Activated T-helper 17 cell treated with anti-CD3 and anti-CD28 coated beads, Interleukin-2, amount 50 U/mL, for 72 hours (primary cell): ENCODE measurements at places on chromosomes 7 and 10. TPM values are rescaled to one million over a fixed set of nuclear protein-coding genes. Genes with fewer than 3 reads are reported as not detected.

- H3K4me1 ChIP-seq: peaks cover 24% of the 10 kb centered on the region
- H3K4me3 ChIP-seq: peak overlapping the region; percentile 68
- no peaks in the 10 kb centered on the region for H3K27me3 ChIP-seq
These were observed 7.3 kb downstream of the C7orf57 start for GRCh38 chr7:48042636-48043035.

DNA sequence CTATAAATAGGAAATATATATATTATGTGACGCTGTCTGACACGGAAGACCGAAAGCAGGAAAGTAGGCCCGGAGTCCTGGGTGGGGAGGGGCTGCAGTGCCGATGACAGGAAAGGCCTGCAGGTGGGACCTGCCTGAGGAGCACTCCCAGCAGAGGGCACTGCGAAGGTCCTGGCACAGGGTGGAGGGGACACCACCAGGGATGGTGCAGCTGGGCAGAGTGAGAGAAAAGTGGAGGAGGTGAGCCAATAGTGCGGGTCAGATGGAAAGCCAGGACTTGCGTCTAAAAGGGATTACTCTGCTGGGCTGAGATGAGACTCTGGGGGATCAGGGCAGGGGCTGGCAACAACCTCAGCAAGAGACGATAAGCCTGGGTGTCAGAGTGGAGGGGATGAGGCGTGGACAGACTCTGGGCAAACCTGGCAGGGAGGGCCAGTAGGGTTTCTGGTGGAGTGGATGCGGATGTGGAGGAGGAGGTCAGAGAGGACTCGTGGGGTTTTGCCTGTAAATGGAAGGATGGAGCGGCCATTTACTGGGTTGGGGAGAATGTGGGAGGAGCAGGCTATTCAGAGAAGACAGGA, 118.2 kb upstream of the ZNF746 start:
- no peaks in the 10 kb centered on the region for H3K27me3 ChIP-seq
- no peak for ATAC-seq
- peak overlapping the region; percentile 39 for H3K27ac ChIP-seq
- H3K4me1 ChIP-seq: peaks cover 13% of the 10 kb centered on the region
- H3K36me3 ChIP-seq: peaks cover 100% of the 10 kb centered on the region
- H3K4me3 ChIP-seq: no peak overlapping the region

GRCh38 chr10:43284341-43284910, 17.6 kb upstream of the RASGEF1A start:
- no peaks in the 10 kb centered on the region for H3K36me3 ChIP-seq
- H3K4me3 ChIP-seq: no peak overlapping the region
- H3K27me3 ChIP-seq: peaks cover 3% of the 10 kb centered on the region
- H3K27ac ChIP-seq: no peak overlapping the region

- no peak overlapping the region for H3K27ac ChIP-seq
- no peak for ATAC-seq
- H3K27me3 ChIP-seq: no peaks in the 10 kb centered on the region
- H3K36me3 ChIP-seq: no peaks in the 10 kb centered on the region
- H3K4me1 ChIP-seq: peaks cover 9% of the 10 kb centered on the region
- H3K4me3 ChIP-seq: no peak overlapping the region
These were observed 4.1 kb upstream of the IFIT2 start for GRCh38 chr10:89297791-89298190.

The MSMB gene
- not detected for total RNA-seq
